ENCODE measurements at places on chromosomes 2 and 18.

DNA sequence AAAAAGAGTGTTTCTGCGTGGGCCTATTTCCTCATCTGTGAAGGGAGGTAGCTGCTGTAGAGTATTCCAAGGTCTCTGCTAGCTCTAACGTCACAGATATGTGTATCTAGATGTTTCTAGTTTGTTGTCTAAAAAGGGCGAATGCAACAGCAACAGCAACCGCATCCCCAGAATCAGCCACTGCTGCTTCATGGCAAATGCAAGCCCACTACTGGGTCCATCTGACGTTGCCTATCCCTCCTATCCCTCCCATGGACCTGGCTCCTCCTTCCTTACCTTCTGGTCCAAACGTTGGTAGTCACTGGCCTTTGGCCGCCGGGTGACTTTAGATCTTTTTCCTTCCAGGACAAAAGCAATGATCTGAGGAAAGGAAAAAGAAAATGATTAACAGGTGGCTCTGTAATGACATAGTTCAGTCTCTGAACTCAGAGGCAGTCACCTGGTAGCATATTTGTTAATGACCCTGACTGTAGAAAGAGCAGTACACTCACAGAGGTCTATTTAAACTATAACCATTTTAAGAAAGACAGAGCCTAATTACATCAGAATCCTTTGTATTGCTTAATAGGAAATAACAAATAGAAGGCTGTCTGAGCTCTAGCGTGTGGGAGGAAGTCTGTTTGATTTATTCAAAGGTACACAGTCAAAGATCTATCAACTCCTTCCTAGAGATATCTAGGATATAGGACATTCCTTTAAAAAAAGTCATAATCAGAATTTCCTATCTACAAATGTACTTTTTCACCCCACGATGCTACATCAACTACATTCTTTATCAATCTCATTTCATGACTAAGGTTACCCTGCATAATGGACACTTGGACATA lies 2.9 kb downstream of the TGOLN2 start:
- no peak for DNase-seq

DNA sequence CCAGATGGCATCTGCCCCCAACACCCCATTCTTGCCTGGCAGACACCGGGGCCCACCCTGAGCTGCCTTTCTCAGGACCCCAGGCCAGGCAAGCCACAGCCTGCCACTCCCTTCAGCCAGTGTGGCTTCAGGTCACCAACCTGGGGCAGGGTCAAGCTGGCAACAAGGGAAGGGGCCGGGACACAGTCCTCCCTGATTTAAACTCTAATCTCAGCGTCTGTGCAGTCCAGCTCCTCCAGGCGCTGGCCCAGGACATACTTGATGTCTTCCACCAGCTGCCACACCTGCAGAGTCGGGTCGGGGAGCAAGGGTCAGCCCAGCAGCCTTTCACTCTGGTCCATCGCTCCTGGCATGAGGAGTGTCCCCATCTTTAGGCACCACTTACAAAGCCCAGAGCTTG lies 29.0 kb upstream of the ALPP start:
- no peak for DNase-seq

DNA sequence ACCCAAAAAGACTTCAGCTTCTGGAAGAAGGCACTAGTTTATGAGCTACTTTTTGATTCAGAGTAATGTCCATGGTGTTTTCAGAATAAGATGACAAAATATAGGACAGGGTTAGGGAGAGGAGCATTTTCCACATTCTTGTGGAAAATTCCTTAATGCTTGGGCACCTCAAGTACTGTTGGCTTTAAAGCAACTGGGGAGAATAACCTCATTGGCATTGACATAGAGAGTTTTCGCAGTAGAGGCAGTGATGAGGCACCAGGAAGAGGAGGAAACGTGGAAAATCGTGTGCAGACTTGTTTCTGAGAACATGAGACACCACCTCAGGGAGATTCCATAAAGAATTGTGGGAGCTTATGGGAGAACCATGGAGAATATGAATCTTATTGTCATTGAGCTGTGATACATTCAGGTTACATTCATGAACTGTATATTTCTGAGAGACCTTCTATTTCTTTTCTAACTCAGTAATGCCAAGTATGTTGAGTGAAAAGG lies 929.0 kb upstream of the NRXN1 start:
- no peak for DNase-seq

GRCh38 chr18:37631422-37631821 lies 65.8 kb upstream of the CELF4 start:
- no peak for DNase-seq
